ENCODE measurements at places on chromosomes 6 and 20.

GRCh38 chr20:478010-478948 is 15.9 kb upstream of the TBC1D20 start:
- no peak for DNase-seq

DNA sequence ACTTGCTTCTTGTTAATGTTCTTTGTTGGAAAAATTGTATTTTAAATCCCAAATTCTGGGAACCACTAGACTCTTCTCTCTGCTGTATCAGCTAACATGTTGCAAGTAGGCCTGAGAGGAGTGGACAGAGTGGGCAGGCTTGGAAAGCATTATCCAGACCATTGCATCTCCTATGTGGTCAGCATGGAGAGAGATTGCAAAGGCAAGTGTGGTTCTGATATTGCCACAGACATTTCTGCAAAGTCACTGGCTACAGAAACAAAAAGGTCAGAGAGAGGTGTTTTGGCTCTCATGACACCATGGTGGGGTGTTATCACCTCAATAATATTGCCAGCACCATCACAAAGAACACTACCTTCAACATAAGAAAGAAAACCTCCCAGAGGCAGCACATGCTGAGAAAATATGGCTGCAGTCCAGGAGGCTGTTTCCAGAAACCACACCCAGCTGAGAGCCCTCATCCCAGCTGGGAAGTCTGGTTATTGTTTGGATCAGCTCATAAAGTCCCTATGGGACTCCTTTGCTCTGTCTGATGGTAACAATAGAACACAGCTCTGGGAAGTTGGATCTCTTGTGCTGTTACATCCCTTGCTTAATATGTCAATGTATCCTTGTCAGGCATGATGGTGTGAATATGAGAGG is 78.2 kb upstream of the TBX18 start:
- no peak for DNase-seq

- no peak for DNase-seq
Measured at GRCh38 chr6:160217073-160217472, 41.5 kb downstream of the SLC22A2 start.

DNA sequence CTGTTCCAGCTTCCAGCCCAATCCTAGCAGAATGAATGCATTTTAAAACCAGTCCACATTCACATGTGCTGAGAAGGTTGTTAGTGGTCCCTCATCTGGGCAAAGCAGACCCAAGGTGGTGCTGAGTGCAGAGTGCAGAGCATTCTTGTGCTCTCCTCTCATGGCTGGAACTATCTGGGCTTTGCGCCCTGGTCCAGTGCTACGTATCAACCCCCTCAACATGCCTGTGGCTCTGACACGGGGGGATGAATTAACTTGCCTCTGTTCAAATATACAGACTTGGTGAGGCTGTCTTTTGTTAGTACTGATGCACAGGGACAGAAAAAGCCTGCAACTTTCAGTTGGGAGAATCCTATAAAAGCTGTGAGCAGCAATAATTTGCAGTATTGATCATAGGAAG is 42.5 kb downstream of the PANK2 start:
- DNase-seq: no peak

- DNase-seq: no peak
Measured at GRCh38 chr6:15230827-15231226, 15.0 kb upstream of the JARID2 start.

- no peak for DNase-seq
Measured at GRCh38 chr6:43124481-43124880, 46.6 kb upstream of the SRF start.

- DNase-seq: no peak
Measured at GRCh38 chr20:39913274-39913673, 775.8 kb downstream of the MAFB start.

DNA sequence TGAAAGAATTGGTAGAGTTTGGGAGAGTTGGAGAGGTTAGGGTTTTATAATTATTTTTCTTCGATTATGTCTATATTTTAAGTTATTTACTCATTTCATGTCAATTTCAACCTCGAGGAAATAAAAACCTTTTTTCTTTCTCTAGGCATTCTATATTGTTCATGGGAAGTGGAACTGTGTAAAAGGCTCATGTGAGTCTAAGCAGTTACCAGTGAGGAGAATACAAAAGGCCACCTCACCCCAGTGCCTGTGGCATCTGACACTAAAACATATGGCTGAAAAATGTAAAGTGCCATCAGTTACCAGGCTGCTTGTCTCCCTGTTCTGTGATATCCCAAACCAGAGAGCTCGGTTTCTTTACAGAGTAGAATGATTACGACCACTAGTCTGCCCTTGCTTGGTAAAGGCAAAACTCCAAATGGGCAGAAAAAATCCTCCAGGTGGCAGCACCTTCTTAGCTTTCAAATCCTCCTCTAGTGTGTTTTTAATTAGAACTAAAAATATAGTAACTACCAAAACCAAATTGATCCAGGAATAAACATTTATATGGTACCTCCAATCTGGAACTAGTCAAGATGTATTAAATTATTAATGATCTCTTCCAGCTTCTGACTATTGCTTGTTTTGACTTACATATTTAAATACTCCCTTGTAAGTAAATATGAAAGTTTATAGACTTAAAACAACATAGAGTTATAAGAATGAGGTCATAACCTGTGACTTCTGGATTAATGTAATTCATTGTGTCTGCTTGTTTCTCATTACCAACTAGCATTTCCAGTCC is 122.6 kb upstream of the MCHR2 start:
- DNase-seq: peak; percentile 70

DNA sequence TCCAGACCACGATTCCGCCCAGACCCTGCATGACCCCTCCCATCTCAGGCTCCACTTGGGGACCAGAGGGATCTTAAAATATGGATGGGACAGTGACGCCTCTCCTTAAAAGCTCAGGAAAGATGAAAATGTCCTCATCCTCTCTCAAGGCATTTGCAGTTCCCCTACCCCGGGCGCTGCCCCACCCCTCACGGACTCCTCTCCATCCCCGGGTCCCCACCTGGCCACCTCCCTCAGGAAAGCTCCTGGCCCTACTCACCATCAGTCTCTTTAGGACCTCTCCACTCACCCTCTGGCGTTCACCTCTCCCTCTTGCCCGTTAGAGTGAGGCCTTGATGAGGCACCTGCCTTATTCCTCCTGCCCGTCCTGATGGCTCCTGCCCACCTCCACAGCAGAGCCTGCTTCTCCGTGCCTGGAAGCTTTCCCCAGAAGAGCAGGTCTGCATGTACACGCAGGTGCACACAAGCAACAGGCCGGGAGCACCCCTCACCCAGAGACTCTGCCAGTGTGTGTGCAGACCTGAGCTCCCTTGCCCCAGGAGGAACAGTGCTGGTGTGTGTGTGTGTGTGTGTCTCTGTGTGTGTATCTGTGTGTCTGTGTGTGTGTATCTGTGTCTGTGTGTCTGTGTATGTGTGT is 105.6 kb upstream of the NXT1 start:
- DNase-seq: no peak

DNA sequence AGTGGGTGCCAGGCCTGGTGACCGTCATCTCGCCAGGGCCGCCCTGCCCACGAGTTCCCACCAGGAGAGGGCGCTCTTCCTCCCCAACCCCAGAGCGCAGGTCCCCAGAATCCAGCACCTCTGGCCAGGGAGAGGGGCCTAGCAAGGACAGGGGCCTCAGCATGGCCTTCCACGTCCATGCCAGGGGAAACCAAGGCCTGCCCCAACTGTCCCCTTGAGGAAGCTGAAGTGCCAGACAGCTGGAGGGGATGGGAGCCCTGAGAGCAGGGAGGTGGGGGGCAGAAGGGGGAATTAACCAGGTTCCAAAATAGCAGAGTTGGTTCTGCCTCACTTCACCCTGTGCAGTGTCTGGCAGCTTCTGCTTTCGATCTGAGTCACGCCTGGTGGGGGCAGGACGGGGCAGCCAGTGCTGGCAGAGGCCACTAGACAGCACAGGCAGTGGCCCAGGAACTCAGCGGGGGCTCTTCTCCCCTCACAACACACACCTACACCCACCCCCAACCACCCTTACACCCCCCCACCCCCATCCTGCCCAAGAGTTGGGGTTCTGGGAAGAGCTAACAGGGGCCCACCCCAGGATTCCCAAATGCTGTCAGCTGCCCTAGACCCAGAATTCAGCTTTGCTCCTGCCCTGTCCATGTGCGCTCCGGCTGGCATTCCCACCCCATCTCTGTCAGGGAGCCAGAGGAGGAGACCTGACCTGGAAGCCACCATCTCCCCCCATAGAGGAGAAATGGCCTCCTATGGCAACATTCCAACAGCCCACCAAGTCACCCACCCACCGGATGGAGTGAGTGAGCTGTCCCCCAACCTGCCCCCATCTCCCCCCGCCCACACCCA is 29.2 kb downstream of the TFEB start:
- peak; percentile 70 for DNase-seq

DNA sequence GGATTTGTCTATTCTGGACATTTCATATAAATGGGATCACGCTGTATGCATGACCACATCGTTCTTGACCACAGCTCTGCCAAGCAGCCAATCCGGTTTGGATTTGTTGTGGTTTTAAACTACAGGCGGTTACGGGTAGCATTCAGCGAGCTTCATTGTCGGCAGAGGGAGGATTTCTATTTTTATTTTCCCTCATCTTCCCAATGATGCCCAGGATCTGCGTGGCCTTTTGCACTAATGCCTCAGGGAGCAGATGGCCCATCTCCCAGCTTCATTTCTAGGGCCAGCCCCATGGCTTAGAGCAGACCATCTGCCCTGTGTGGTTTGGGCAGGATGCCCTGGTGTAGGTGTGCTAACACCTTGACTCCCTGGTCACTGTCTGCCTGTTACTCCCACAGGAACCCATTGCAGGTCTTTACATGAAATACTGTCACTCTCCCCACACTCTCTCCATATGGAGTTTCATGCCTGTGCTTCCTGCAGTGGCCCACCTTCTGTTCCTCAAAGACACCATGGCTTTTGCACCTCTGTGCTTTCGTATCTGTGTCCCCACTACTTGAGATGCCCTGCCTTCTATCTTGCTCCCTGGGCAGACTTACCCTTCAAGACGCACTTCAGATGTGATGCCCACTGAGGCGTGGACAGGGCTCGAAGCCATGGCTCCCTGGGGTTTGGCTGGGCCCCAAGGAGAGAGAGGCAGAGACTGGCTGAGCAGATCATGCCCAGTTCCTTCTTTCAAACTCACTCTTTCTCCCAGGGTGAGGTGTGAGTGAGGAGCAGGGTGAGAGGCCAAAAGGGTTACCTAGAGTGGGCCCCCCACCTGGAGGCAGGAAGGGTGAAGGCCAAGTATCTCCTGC is 26.0 kb downstream of the SDCBP2 start:
- DNase-seq: peak; percentile 19

- no peak for DNase-seq
Measured at GRCh38 chr6:23213193-23213592, 643.8 kb downstream of the HDGFL1 start.

DNA sequence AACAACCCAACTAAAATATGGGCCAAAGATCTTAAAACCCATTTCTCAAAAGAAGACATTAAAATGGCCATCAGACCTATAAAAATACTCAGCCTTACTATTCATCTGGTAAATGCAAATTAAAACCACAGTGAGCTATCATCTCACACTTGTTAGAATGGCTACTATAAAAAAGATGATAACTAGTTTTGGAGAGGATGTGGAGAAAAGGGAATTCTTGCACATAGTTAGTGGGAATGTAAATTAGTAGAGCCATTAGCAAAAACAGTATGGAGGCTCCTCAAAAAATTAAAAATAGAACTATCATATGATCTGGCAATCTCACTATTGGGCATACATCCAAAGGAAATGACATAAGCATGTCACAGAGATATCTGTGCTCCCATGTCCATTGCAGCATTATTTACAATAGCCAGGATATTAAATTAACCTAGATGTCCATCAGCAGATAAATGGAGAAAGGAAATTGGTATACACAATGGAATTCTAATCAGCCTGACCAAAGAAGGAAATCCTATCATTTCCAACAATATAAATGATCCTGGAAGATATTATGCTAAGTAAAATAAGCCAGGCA is 2.9 kb downstream of the SIRPB1 start:
- DNase-seq: no peak

- DNase-seq: no peak
Measured at GRCh38 chr20:12095180-12095920, 177.7 kb downstream of the BTBD3 start.
